ENCODE measurements at places on chromosomes 7 and 10.

- no peak for DNase-seq
Observed at GRCh38 chr10:85702768-85703167, 663.8 kb downstream of the GRID1 start.

GRCh38 chr7:114922026-114922651 is at the start of gene MDFIC:
Gene MDFIC (plus strand): TSS chr7:114922094. CDS start chr7:114923034, 940 bp downstream.
- DNase-seq, result peak; percentile 74

GRCh38 chr7:11716185-11716584 is 115.8 kb downstream of the THSD7A start:
- DNase-seq, result no peak

- no peak for DNase-seq
Observed at GRCh38 chr10:9066152-9066551, 1011.7 kb downstream of the GATA3 start.

GRCh38 chr10:81820418-81820817 is 54.6 kb upstream of the NRG3 start:
- no peak for DNase-seq

DNA sequence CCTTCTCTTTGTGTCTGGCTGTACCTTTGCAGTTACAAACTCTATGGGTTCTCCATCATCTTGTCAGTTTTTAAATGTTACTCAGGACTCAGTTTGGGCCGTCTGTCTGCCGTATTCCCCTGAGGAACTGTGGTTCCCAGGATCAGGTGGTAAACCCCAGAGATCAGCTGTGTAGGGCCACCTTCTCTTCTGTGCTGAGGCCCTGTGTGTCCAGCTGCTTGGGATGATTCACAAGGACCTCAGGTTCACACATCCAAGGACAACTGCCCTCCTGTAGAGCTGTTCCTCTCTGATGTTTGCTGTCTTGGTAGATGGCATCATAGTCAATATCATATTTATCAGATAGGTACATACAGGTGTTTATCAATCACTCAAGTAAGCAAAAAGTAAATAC is 24.5 kb downstream of the CUL1 start:
- DNase-seq, result no peak

DNA sequence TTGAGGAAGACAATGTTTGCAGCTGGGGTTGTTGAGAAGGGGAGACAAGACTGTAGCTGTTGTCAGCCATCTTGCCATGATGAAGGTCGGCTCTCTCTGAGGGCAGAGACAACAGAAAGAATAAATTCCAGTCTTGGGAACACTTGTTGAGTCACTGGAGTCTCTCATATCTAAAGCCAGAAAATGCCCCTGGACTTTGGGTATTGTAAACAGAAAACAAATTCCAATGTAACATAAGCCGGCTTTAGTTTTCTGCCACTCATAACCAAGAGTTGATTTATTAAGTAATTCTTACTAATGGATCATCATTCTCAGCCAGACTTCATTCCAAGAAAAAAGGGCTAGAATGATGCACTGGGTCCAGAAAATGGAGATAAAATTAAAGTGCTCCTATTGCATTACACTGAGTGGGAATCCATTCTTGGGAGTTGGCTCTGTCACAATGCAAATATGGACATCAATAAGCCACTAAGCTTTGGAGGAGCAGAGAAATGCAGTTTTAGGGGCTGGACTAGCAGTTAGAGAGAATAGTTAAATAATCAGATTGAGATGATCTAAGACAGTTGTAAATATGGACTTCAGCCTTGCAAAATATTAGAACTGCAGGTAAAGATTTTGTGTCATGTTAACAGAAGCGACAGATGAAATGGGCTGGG is 78.9 kb downstream of the ADAM12 start:
- DNase-seq, result no peak
